AG04449 (cell line): ENCODE measurements at places on chromosomes 13 and 19.

DNA sequence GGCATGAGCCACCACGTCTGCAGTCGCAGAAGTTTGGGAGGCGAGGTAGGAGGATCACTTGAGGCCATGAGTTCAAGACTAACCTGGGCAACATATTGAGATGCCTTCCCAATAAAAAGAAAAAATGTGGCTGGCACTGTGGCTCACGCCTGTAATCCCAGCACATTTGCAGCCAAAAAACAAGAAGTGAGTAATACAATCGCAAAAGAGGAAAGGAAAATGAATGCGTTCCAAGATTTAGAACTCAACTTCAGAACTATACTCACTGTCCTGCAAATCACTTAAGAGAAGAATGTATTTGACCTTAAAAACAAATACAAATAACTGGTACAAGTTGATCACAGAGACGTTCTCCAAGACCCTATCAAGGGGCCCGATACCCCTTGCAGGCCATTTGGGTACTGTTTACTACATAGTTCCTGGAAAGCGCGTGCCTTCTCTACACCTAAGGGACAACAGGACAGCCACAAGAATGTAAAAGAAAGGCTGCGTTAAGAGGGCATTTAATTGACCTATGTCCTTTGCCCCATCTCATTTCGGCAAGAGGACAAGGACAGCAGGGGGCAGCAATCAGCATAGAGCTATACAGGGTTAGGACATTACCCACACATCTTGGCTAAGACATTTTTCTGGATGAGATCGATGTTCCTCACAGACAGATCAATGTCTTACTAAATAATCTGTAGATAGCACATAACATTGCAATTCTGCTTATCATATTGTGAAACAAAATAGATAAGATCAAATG lies 41.3 kb downstream of the FLT3 start:
- no peak for DNase-seq

DNA sequence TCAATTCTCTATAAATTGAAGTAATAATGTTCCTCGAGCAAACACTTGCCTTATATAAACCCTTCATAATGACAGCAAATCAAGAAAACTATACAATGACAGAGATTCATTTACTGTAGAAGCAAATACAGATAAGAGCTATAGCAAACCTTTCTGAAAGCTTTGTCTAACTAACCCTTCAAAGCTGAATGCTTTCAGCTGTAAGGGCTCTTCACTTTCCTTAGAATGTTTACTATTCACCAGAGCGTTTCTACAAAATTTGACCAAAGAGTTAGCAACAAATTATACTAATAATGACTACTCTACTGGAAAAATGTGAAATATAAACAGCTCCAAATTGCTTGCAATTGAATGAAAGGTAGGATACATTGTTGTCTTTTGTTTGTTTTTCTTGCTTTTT lies 218.1 kb downstream of the SLITRK5 start:
- no peak for DNase-seq

DNA sequence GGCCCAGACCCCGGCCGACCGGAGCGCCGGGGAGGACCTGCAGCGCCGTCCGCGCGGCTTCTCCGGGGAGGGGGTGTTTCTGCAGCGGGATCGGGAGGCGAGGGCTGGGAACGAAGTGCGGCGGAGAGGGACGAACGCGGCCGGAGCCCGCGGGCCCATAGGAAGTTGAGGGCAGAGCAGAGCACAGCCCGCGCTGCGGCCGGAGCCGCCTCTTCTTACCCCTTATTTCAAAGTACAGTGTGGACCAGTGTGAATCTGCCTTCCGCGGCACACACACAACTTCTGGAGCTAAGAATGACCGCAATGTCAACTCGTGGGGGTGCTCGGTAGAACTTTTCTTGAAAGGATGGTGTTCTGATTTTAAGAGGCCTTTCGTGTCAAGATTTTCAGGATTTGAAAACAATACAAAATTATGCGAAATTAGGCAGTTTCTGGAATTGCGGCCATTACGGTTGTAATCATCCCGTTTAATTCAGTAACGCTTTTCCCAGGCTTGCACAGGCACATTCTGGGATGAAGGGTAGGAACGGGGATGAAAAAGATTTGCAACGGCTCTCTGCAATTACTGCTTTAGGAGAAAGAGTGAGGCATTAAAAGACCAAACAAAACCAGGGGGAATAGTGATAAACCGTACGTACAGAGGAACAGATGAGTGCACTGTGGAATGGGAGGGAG lies 821 bp downstream of the TDRD3 start:
- DNase-seq = no peak

GRCh38 chr13:59208405-59209195 lies 955.1 kb downstream of the DIAPH3 start:
- DNase-seq = no peak

GRCh38 chr13:51630288-51630615 lies 46.0 kb downstream of the WDFY2 start:
- DNase-seq = no peak

GRCh38 chr19:16814526-16815100 lies 14.6 kb upstream of the SIN3B start:
- DNase-seq = no peak

DNA sequence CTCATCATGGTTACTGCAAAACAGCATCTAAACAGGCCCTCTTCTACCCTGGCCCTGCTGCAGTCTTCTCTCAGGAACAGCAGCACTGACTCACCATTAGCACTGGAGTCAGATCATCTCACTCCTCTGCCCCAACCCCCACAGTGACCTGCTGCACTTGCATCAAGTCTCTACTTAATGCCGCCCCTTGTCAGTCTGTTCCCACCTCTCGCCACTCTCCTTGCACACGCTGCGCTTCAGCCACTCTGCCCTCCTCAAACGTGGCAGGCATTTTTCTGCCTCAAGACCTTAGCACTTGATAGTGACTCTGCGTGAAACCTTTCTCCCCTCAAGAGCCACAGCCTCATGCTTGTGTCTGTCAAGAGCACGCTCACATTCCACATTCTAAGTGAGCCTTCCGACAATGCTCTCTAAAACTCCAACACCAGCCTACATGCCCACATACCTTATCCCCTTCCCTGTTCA lies 22.1 kb downstream of the MIPEP start:
- no peak for DNase-seq

- no peak for DNase-seq
Observed at GRCh38 chr13:33004511-33004910, 11.7 kb upstream of the KL start.

DNA sequence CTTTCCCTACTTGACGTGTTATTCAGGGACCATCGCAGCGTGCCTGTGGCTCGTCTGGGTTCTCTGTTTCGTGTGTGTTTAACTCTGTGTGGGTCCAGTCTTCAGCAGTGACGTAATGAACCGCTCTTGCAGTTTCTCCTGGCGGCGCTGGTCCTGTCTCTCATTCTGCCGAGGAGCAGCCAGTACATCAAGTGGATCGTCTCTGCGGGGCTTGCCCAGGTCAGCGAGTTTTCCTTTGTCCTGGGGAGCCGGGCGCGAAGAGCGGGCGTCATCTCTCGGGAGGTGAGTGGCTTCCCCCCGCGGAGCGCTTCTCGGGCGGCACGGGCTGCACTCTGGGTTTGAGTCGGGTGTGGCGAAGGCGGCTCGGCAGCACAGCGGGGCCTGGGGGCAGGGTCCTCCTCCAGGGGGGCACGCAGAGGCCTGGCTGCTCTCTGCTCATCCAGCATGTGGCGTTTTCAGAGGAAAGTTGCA lies 36.3 kb upstream of the TFDP1 start:
- DNase-seq = no peak

DNA sequence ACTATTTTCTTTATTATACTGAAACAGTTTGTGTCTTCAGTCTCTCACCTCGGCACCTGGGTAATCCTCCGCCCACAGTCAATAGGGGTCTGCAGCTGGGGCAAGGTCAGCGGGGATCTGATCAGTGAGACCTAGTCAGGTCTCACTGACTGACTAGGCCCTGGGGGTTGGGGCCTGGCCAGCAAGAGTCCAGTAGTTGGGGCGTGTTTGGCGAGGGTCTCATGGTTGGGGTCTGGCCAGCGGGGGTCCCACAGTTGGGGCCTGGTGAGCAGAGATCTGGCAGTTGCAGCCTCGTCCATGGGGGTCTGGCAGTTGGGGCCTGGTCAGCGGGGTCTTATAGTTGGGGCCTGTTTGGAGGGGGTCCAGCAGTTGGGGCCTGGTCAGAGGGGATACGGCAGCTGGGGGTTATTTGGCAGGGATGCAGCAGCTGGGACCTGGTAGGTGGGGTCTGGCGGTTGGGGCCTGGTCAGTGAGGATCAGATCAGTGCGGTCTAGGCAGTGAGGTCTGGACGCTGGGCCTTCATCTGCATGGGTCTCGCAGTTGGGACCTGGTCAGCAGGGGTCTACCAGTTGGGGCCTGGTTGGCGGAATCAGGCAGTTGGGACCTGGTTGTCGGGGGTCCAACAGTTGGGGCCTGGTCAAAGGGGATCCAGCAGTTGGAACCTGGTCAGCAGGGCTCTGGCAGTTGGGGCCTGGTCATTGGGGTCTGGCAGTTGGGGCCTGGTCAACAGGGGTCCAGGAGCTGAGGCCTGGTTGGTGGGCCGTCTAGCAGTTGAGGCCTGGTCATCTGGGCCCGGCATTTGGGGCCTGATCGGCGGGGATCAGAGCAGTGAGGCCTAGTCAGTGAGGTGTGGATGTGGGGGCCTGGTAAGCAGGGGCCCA lies 61.1 kb upstream of the TPM4 start:
- no peak for DNase-seq

DNA sequence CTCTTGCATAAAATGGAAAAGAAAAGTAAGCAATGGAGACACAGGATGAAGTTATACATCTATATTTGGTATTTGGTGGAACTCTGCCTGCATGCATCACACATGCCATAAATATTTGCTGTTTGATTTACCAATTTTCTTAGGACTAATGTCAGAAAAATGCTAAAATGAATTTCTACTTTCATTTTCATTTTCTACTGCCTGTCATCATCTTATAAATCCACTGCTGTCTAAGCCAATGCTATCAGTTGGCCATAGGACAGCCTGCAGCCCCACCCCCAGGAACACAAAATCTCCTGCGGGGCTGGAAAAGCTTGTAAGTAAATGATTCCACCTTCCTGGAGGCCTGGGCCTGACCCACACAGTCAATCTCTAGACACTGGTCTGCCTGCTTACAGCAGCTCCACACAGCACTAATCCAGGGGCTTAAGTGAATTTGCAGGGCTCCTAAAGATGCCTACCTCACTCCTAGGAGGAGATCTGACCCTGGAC lies 122.0 kb downstream of the ENOX1 start:
- DNase-seq = peak; percentile 57

- no peak for DNase-seq
Observed at GRCh38 chr13:80577926-80578670, 237.2 kb upstream of the SPRY2 start.

- DNase-seq = no peak
Observed at GRCh38 chr13:72527333-72527732, 200.1 kb downstream of the MZT1 start.

DNA sequence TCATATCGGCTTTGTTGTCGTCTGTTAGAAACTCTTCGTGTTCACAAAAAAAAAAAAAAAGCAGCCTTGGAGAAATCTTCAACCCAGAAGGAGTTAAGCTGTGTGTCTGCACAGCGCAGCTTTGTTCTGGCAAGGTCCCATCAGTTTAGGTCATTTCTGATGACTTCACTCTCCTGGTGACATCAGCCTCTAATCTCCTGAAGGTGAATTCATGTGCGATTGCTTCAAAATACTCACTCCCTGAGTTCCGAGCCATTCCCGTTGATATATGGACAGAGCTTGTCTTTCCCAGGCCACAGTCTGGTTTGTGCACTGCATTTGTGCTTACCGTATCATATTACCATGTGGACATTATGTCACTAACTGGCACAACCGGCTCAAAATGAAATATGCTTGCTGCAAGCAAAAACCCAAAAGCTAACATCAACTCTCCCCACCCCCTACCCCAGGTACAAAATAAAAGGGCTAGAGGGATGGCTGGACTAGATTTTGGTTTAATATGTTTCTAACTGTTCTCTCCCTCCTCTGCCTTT lies 342.4 kb downstream of the KCNRG start:
- DNase-seq = peak; percentile 7

GRCh38 chr19:47264629-47265028 lies 8.3 kb downstream of the CCDC9 start:
- DNase-seq = no peak

DNA sequence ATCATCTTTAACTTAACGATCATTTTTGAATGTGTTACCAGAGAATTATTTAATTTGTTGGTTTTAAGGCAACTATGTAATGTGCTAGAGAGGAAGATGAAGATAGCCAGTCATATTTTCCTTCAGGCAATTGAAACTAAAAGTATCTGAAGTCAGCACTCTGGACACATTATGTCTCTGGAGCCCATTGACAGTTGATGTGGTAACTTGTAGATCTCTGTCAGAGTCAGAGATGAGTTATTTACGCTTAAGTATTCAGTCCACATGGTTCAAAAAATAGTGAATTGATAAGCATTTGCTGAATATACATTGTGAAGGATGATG lies 2.1 kb downstream of the ZMYM2 start:
- DNase-seq = no peak

- DNase-seq = no peak
Observed at GRCh38 chr19:42433503-42434260, 6.5 kb upstream of the LIPE start.

- no peak for DNase-seq
Observed at GRCh38 chr13:42786715-42787114, 5.3 kb downstream of the FAM216B start.

GRCh38 chr19:38932425-38933179 lies 1.9 kb downstream of the MRPS12 start:
- no peak for DNase-seq

GRCh38 chr19:30884146-30884812 lies 465.0 kb downstream of the TSHZ3 start:
- DNase-seq = no peak

DNA sequence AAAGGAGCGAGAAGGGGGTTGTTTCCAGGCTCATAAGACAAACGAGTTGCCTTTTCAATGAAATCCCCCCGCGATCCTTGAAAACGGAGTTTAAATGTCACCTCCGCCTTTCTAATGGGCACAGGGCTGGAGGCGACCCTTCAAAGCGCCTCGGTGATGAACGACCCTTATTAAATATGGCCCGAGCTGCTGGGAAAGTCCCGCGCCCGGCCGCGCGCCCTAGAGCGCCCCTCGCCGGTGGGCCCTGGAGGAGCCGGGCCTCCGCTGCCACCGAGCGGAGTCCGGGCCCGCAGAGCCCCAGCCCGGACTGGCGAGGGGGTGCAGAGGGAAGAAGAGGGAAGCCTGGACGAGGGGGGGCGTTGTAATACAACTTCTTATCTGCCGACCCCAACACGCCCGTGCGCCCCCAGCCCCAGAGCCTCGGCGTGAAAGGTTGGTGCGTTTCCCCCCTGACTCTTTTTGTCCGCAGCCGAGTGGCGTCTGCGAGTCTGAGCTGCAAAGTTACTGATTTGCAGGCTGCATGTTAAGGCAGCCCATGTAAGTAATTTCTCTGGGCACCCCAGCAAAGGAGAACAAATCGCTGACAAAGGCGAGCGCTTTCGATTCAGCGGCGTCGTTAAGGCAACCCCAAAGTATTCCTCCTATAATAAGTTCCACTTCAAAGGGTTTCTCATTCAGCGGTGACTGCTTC lies 11.9 kb downstream of the ZIC5 start:
- DNase-seq = no peak

DNA sequence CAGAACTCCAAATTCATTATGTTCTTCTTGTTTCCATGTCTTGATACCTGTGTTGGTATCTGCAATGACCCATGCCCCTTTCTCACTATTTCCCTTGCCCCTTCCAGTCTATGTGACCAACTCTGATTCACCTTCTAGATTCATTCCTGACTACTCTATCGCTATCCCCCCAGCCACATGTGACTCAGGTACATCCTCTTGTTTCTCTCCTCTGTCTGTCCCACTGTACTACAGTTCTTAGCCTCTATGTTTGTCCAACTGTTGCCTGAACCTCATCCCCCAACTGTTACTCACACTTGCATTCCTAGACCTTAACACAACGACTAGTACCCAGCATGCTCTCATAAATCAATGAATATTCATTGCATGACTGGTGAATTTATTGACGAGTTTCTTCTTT lies 10.0 kb upstream of the FLT3 start:
- no peak for DNase-seq
